GM23338 (cell line): ENCODE measurements at places on chromosomes 12 and 14. TPM values are rescaled to one million over a fixed set of nuclear protein-coding genes. Genes with fewer than 3 reads are reported as not detected.

GRCh38 chr14:96626121-96626768 is 124.1 kb downstream of the PAPOLA start:
- no peak overlapping the region for H3K4me3 ChIP-seq
- H3K27me3 ChIP-seq: no peaks in the 10 kb centered on the region
- no peak for DNase-seq
- H3K4me1 ChIP-seq: no peaks in the 10 kb centered on the region
- H3K36me3 ChIP-seq: no peaks in the 10 kb centered on the region

GRCh38 chr12:50638482-50638880 is 125.4 kb upstream of the ATF1 start:
- H3K4me1 ChIP-seq: peaks cover 4% of the 10 kb centered on the region; the same call in 1 of the 2 replicates
- no peaks in the 10 kb centered on the region for H3K36me3 ChIP-seq
- no peak overlapping the region for H3K27ac ChIP-seq

DNA sequence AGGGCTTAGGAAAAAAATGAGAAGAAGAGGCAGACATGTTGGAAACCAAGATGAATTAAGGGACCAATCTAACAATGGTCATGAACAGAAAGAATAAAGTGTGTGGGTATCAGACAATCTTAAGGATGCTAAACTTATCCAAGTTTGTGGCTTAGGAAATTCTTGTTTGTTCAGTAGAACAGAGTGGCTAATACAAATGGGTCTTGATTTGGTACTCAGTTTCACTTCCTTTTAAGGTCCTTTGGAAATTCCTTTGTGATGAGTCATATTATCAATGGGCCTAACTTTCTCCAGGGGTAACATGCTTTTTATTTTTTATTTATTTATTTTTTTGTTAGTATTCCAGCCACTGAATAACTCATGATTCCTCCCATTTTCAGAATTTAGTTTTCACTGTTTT is 1154.7 kb upstream of the FLRT2 start:
- H3K4me1 ChIP-seq: 0 out of 2 replicates have a peak, but pooled peaks cover 12% of the 10 kb centered on the region
- no peaks in the 10 kb centered on the region for H3K27me3 ChIP-seq
- no peak overlapping the region for H3K4me3 ChIP-seq
- no peaks in the 10 kb centered on the region for H3K36me3 ChIP-seq

DNA sequence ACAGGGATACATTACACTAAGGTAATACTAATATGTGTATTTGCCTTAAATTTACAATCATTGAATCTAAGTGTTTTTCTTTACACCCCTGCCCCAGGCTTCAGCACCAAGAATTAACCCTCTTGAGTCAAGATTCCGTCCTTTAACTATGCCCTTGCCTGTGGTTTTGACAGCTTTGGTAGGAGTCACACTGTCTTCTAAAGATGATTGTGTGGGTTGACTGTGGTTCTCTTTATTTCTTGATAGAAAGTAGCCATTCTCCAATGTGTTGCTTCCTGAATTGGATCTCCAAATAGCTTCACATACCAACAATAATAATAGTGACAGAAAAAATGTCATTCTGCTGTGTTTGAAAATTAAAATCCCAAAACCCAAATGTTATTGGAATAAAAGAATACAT is 3.6 kb downstream of the CLEC7A start:
- DNase-seq: no peak
- H3K27ac ChIP-seq: no peak overlapping the region
- H3K27me3 ChIP-seq: no peaks in the 10 kb centered on the region
- no peak overlapping the region for H3K4me3 ChIP-seq
- no peaks in the 10 kb centered on the region for H3K36me3 ChIP-seq

DNA sequence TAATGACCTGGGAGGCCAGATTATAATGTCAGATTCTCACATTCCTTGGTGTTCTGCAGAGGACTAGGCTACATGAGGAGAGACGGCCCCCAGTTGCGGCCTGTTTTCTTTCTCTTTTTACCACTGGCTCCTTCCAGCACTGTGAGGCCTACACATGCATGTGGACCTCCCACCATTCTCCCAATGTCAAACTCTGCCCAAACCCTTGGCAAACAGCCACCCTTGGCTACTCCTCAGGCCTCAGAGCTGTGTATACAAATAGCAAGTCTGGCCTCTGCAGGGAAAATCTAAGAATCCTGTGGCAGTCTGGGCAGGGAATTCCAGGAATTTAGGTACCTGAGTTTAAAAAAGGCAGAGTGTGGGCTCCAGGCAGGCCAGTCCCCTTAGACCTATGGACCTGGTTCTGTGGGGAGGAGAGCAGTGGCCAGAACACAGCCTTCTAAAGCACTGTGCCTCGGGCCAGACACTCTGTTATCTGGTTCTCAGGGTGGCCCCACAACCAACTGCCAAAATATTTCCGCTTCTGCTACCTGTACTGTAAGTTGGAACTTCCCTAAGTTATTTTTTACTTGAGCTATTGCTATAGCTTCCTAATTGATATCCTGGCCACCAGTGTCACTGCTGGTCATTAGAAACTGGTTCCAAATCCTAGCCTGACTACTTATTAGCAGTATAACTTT is 19.9 kb upstream of the NEDD1 start:
- H3K27ac ChIP-seq: no peak overlapping the region
- H3K27me3 ChIP-seq: no peaks in the 10 kb centered on the region
- H3K36me3 ChIP-seq: no peaks in the 10 kb centered on the region
- H3K4me1 ChIP-seq: 0 out of 2 replicates have a peak, but pooled peaks cover 3% of the 10 kb centered on the region

DNA sequence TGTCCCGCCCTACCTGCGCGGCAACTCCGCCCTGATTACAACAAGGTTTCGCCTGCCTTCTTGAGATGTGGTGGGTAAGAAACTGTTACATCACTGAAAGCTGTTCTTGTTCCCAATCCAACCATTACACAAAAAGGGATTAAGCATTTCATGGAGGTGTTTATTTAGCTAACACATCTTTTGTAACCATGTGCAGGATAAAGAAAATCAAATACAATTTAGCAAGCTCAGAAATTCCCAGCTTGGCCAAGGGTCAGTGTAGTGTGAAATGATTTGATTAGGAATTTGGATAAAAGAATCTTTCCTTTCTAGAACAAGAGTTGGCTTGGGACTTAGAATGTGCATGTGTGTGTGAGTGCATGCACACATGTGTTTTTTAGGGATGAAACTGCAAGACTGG is 6.3 kb downstream of the FOXN4 start:
- H3K4me1 ChIP-seq: peaks cover 4% of the 10 kb centered on the region; the same call in 1 of the 2 replicates
- H3K36me3 ChIP-seq: no peaks in the 10 kb centered on the region
- no peak for DNase-seq
- no peak overlapping the region for H3K27ac ChIP-seq
- H3K27me3 ChIP-seq: peaks cover 14% of the 10 kb centered on the region

- no peaks in the 10 kb centered on the region for H3K36me3 ChIP-seq
- H3K4me3 ChIP-seq: no peak overlapping the region
- H3K27ac ChIP-seq: no peak overlapping the region
- peaks cover 3% of the 10 kb centered on the region; the same call in 1 of the 2 replicates for H3K4me1 ChIP-seq
Observed at GRCh38 chr12:93664573-93665138, 12.5 kb upstream of the CRADD start.

- no peaks in the 10 kb centered on the region for H3K4me1 ChIP-seq
- no peaks in the 10 kb centered on the region for H3K27me3 ChIP-seq
- H3K36me3 ChIP-seq: no peaks in the 10 kb centered on the region
Observed at GRCh38 chr14:54450535-54450934, 9.4 kb upstream of the CNIH1 start.

DNA sequence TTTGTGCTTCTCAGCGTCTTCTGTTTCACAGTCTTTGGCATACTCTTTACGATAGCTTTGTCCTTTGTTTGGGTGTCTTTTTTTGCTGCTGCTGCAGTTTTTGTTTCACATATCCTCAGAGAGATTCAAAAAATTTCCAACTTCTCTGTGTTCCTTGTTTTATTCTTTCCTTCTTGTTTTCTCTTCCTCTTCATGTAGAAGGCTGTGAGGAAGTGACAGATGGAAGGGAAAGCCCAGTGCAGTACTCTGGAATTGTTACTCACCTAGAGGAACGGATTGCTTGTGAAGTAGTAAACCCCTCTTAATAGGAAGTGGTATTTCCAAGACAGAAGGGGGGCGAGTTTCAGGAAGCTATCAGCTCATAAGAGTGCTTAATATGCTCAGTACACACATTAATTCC is 1.7 kb downstream of the CREBL2 start:
- peak overlapping the region; percentile 36; the same call in 1 of the 2 replicates for H3K27ac ChIP-seq
- H3K4me1 ChIP-seq: peaks cover 16% of the 10 kb centered on the region
- H3K4me3 ChIP-seq: peak overlapping the region; percentile 70; the same call in 1 of the 2 replicates
- H3K36me3 ChIP-seq: no peaks in the 10 kb centered on the region
- no peaks in the 10 kb centered on the region for H3K27me3 ChIP-seq

- H3K4me3 ChIP-seq: no peak overlapping the region
- no peaks in the 10 kb centered on the region for H3K4me1 ChIP-seq
- DNase-seq: no peak
- no peaks in the 10 kb centered on the region for H3K27me3 ChIP-seq
Observed at GRCh38 chr14:105602799-105603793, 76.7 kb downstream of the TMEM121 start.

- H3K4me3 ChIP-seq: no peak overlapping the region
- H3K27ac ChIP-seq: no peak overlapping the region
- H3K36me3 ChIP-seq: no peaks in the 10 kb centered on the region
Observed at GRCh38 chr14:105855246-105855892, 329.0 kb downstream of the TMEM121 start.

SLC35F4 gene
- total RNA-seq: not detected in 2 replicates

PLEK2 gene
- total RNA-seq: 1.0 TPM in 1 of 2 replicates, not detected in the other

ADGRD1 gene
- total RNA-seq: 0.08 and 1.4 TPM in 2 replicates

IL22 gene
- not detected in 2 replicates for total RNA-seq

LMO3 gene
- 15.1 and 15.2 TPM in 2 replicates for total RNA-seq

GALNT8 gene
- total RNA-seq: 7.7 and 8.4 TPM in 2 replicates

TAS2R30 gene
- 9.7 and 13.7 TPM in 2 replicates for total RNA-seq

FLRT2 gene
- total RNA-seq: 5.4 and 7.4 TPM in 2 replicates

VRTN gene
- total RNA-seq: 129 and 143 TPM in 2 replicates

SMCO3 gene
- not detected in 2 replicates for total RNA-seq

PRH2 gene
- total RNA-seq: 0.69 TPM in 1 of 2 replicates, not detected in the other
